ENCODE measurements at places on chromosomes 2 and 18.

DNA sequence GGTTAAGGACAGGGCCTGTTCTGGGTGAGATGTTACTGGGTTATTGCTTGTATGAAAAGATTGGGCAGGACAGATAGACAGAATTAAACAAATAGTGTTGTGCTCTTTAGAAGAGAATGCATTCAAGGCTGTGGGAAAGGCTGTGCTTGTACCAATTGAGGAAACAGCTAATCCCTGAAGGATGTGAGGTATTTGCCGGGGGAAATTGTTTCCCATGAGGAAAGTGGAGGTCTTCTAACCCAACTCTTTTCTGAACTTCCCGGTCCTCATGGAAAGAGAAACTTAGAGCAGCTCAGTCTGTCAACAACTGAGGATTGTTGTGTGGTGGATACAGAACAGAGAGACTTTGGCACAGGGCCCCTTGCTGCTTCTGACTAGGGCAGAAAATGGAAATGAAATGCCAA is 9.5 kb downstream of the SLC1A4 start:
- no peak for DNase-seq

- DNase-seq, result no peak
These were observed 126.5 kb upstream of the ITGA6 start for GRCh38 chr2:172300851-172301250.

DNA sequence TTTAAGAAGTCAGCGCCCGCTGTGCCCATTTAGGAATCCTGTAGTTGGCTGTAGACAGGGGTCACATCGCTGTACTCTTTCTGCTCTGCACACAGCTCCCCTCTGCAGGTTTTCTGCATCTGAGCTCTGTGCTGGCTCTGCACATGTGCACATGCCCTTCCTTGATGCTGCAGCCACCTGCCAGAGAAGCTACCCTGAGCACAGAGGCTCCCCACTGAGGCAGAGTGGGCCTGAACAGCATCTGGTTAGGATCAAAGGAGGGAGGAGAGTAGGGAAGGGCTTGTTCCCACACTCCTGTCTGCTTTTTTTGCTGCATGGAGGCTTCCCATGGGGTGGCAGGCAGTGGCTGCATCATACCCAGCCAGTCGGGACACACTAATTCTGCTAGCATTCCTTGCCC is 238.9 kb downstream of the FHOD3 start:
- DNase-seq, result no peak

- DNase-seq, result peak; percentile 30
These were observed 89.4 kb downstream of the CELF4 start for GRCh38 chr18:37476182-37476581.

- DNase-seq, result no peak
These were observed 567 bp downstream of the TMEM200C start for GRCh38 chr18:5894611-5895298.

DNA sequence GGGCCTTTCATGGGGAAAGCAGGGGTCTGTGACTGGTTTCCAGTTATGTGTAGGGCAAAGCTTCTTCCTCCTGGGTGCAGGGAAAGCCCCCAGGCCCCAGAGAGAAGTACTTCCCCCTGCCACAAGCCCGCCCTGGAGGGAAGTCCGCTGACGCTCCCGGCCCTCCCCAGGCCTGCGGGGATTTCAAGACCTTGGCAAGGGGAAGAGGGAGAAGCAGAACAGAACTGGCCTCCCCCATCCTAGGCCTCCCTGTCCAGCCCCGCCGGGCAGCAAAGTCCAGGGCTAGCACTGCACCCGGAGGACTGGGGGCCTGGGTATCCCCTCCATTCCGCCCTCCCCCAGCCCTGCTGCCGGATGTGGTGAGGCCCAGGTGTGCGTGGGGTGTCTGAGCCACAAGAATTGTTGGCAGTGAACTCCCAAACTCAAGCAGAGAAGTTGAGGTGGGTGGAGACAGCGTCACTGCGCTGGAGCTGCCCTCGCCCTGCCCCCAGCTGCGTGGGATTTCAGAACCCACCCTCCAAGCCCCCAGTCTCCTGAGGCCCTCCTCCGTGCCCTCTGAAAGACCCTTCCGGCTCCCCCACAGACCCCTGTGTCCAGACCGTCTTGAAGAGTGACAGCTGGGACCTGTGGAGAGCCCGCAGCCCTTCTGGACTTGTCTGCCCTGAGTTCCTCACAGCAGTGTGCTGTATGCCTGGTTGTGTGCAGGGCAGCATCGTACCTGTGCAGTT is 1.1 kb upstream of the DUSP2 start:
- DNase-seq, result peak; percentile 76

DNA sequence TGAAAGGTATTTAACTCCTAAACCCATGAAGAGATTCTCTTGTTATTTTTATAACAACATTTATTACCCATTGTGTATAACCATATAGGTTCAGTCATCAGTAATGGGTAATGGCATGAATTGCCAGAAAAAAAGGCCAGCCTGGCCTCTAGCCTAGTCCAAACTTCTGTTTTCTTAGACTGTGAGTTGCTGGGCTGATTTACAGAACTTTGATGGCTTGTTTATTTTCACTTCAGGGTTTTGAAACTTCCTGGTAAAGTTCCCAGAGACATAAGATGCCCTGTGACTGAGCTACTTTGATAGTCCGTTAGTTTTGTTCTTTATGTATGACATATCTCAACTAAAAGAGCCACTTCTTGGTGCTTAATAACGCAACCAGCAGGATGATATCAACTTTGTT is 164.8 kb downstream of the METTL4 start:
- no peak for DNase-seq

- DNase-seq, result no peak
These were observed 34.5 kb downstream of the PCBP1 start for GRCh38 chr2:70121627-70122372.

GRCh38 chr2:30239308-30239985 is 8.1 kb downstream of the LBH start:
- peak; percentile 69 for DNase-seq

GRCh38 chr2:221553333-221553732 is 18.8 kb downstream of the EPHA4 start:
- DNase-seq, result no peak

DNA sequence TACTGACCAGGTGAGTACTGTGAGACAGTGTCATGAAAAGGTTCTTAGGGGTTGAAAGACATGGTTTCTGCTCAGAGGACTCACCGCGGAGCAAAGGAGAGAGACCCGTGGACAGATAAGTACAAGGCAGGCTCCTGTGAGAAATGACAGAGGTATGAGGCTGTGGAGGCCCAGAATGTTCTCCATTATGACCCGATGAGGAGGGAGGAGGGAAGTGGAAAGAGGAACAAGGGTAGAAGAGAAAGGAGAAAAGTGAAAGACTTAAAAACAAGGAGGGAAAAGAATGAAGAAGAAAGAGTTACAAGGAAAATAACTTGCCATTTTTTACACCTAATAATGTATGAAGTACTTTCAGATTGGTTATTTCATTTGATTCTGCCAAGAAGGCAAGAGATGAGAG is 29.8 kb downstream of the MAPRE3 start:
- no peak for DNase-seq
